K562 (cell line): ENCODE measurements at places on chromosomes 11 and 22.
A peak's percentile ranks its signal among the peaks of the same experiment; 100 is the strongest.

GRCh38 chr11:33868647-33869461 lies 23.0 kb downstream of the LMO2 start:
- peak; percentile 65 for DNase-seq

- no peak for DNase-seq
These were observed 75.2 kb downstream of the DGCR2 start for GRCh38 chr22:19046719-19047609.

DNA sequence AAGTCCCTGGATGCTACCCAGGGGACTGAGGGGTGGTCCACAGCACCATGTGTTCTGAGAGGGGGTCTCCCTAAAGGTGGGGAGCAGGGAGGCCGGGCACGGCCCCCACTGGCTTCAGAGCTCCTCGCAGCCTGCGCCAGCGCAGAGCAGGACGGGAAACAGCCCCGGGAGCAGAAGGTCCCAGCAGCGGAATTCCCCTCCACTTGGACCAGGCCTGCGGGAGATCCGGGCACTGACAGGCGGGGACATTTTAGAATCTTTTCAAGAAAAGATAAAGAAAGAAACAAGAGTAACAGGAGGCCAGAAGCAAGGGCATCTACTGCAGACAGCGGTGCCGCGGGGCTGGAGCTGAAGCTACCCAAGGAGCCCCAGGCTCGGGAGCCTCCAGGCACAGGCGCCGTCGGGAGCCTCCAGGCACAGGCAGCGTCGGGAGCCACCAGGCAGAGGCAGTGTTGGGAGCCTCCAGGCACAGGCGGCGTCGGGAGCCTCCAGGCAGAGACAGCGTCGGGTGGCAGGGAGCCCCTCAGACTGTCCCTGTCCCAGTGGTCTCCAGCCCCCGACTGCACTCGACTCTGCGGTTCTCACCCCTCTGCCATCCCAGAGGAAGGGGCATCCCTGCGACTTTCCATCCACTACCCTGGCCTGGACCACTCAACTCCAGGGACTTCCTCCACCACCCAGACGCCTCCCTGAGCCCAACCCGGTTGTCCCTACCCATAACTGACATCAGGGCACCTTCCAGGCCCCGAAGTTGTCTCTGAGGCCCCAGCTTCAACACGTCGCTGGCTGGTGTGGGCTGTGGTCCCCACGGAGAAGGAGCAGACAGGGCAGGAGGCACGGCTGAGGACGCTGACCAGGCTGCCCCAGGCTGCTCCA lies 211.1 kb downstream of the BRD1 start:
- DNase-seq: no peak

DNA sequence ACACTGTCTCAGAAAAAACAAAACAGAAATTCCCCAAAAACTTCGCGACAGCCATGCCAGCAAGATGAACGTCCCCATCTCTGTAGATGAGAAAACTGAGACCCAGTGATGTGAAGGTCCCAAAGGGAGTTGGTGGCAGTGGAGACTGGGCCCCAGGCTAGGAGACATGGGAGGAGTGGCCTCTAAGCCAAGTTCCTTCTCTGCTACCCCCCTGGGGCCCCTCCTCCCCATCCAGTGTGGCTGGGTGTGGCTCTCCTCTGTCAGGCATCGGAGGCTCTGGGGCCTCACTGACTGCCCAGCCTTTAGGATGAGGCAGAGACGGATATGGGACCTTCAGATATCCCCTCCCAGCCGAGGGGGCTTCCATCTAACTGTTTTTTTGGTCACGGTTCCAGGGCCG lies 9.8 kb downstream of the RELT start:
- DNase-seq: peak; percentile 76

DNA sequence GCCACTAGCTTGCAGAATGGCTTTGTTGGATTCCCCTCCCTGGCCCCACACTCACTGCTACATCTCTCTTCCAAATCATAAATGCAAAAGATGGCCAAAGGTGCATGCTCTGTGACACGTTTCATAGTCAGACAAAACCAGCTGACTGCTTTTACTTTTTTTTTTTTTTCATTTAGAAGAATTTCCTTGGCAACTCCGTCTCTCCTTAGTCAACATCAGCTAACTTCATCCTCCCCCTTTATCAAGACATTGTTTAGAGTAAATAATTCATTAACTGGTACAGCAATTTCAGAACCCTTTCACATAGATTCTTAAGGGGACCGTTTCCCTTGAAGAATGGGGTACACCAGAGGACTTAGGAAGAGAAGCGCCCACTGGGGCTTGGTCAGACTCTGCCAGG lies 16.0 kb downstream of the KCNQ1OT1 start:
- no peak for DNase-seq

GRCh38 chr11:112173152-112173551 lies 2.2 kb upstream of the BCO2 start:
- no peak for DNase-seq

DNA sequence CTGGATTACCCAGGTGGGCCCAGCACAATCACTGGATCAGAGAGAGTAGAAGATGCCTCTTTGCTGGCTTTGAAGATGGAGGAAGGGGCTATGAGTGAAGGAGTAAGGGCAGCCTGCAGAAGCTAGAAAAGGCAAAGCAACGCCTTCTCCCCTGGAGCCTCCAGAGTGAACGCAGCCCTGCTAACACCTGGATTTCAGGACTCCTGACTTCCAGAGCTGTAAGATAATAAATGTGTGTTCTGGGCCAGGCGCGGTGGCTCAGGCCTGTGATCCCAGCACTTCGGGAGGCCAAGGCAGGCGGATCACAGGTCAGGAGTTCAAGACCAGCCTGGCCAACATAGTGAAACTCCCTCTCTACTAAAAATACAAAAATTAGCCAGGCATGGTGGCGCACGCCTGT lies 102.4 kb downstream of the MORC2 start:
- DNase-seq: no peak

DNA sequence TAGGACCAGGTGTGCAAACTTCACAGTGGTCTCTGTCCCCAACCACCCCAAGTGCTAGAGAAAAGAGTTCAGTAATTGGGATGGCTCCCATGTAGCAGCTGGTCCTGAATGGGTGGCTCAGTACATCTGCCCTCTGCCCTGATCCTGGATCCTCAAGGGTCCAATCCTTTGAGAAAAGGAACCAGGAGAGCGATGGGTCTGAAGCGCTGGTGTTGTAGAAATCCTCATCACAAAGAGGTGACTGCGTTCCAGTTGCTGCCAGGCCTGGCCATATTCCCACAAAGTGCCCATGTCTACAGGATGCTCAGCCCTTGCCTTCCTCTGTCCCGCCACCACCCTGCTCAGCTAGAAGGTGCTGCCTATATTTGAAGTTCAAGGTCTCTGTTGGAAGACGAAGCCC lies 6.2 kb upstream of the C22orf39 start:
- no peak for DNase-seq

DNA sequence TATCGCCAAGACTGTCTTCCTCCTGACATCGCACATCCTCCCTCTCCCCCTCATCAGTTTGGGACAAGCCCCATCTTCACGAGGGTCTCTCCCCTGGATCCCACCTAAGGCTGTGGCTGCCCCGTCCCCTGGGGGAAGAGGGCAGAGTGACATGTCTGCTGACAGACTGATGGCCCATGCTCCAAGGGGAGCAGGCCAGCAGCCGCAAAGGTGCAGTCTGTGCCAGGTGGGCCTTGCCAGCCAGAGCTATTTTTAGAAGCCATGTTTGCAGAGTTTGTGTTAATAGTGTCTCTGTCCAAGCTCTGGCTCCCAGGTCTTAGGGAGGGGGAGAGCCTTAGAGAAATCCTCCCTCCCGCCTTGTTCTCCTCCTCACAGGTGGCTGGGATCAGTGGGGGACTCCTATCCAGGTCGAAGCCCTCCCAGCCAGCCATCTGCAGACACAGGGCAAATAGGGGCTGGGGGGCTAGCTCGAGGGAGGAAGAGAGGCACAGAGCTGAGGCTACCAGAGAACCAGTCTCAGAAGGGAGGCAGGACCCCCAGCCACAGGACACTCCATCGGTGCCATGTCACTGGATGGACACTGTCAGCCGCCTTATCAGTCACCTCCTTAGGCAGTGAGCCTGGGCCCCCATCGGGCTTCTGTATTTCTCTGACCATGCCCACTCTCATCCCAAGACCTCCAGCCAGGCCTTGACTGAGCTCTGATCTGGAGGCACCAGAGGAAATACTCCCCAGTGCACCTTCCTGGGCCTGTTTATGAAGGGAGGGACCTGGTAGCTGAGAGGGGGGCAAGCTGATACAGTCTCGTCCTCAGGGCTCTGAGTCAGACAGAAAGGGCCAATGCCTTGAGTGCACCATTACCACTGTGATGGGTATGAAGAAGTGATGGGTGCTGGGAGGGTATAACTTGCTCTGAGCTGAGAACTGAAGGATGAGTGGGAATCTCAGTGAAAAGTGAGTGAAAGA lies 49.3 kb downstream of the CHRDL2 start:
- no peak for DNase-seq

- peak; percentile 61 for DNase-seq
These were observed 84.7 kb downstream of the TTC28 start for GRCh38 chr22:28594797-28595462.

DNA sequence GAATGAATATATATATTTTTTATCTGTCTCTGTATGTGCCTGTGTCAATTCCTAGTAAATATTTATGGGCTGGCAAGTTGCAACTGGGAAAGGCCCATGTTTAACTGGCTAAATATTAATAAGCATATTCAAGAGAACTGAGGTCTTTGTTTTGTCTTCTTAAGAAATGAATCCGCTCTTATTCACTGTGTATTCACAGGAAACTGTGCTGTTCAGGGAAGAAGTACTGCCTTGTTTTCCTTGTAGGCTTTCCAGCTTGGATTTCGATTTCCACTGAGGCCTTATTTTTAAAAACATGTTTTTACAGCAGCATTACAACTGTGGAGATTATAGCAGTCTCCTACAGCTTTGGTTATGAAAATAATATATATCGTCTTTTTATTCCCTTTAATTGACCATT lies 64.7 kb downstream of the LDLRAD3 start:
- DNase-seq: no peak

DNA sequence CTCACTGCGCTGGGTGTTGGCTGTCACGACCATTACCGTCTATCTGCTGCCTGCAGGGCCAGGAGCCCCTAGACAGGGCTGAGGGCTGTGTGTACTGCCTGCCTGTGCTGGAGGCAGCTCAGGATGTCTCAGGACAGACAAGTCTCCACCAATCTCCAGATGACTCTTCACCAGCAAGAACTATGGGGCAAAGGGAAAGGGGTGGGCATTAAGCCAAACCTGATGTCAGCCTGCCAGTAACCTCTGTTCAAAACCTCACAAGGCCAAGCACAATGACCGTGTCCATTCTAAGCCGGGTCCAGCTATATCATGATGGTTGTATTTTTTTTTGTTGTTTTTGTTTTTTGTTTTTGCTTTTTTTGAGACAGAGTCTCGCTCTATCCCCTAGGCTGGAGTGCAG lies 31.6 kb downstream of the MAFF start:
- DNase-seq: no peak

GRCh38 chr11:58075781-58076180 lies 45.0 kb downstream of the OR6Q1 start:
- DNase-seq: no peak

- DNase-seq: no peak
These were observed 26.9 kb downstream of the TRMU start for GRCh38 chr22:46362203-46362933.

- DNase-seq: no peak
These were observed 559 bp downstream of the RANBP1 start for GRCh38 chr22:20116376-20116950.

DNA sequence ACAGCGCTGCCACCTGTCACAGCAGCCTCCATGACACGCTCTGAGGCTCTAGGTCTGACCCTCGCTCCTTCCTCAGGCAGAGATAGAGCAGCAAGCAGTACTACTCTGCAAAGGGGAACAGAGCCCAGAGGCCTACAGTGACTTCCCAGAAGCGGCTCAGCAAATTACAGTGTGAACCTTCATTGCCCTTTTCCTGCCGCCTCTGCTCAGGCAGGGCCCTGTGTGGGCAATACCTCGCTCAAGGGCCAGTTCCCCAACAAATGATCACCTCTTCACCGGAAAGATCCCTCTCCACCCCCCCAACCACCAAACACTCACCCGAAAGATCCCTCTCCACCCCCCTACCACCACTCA lies 12.3 kb downstream of the KIAA0930 start:
- no peak for DNase-seq

DNA sequence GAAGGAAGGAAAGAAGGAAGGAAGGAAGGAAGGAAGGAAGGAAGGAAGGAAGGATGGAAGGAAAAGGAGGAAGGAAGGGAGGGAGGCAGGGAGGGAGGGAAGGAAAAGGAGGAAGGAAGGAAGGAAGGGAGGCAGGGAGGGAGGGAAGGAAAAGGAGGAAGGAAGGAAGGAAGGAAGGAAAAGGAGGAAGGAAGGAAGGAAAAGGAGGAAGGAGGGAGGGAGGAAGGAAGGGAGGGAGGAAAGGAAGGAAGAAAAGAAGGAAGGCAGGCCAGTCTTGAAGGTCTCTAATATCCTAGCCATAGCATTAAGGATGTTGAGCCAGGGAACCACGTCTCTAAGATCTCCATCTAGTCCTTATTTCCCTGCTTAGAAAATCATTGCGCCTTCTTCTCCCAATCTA lies 78.8 kb downstream of the TMPRSS5 start:
- DNase-seq: no peak

DNA sequence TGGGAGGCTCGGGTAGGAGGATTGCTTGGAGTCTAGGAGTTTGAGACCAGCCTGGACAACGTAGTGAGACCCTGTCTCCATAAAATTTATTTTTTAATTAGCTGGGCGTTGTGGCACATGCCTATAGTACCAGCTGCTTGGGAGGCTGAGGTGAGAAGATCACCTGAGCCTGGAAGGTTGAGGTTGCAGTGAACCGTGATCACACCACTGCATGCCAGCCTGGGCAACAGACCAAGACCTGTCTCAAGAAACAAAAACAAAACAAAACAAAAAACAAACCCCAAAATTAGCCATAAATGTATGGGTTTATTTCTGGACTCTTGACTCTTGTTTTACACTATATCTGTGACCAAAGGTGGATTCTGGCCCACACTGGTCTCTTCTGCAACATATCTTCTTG lies 41.6 kb downstream of the EIF3F start:
- no peak for DNase-seq

- no peak for DNase-seq
These were observed 80.0 kb upstream of the EIF3D start for GRCh38 chr22:36608987-36609386.

DNA sequence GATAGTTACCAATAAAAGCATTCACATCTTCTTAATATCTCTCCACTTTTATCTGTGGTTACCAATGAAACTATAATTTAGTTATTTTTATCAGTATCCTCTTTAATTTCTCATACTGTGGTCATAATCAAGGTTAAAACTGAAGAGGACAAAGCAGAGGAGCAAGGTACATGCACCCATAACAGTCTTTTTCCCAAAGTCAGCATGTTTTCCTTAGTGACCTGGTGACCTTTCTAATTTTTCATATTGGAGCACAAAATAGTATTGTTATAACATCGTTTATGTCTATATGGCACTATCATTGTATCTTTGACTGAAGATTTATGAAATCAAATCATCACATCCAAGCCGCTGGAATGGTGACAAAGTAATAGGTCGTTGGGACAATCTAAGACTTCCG lies 51.5 kb upstream of the CHORDC1 start:
- DNase-seq: no peak
